Pancreas (tissue), 10 donors: ENCODE measurements at places on chromosomes 5 and 9. TPM values are rescaled to one million over a fixed set of nuclear protein-coding genes. Genes with fewer than 3 reads are reported as not detected.

- no peaks in the 10 kb centered on the region for H3K27me3 ChIP-seq
- no peaks in the 10 kb centered on the region for H3K36me3 ChIP-seq
- DNase-seq, result no peak
Measured at GRCh38 chr9:79255651-79256260, 316.0 kb upstream of the TLE4 start.

GRCh38 chr9:127580879-127581475 lies 31.1 kb upstream of the STXBP1 start:
- no peaks in the 10 kb centered on the region for H3K36me3 ChIP-seq
- H3K4me3 ChIP-seq, result no peak overlapping the region
- peaks cover 18% of the 10 kb centered on the region for H3K4me1 ChIP-seq
- DNase-seq, result peak; percentile 37
- no peaks in the 10 kb centered on the region for H3K27me3 ChIP-seq

DNA sequence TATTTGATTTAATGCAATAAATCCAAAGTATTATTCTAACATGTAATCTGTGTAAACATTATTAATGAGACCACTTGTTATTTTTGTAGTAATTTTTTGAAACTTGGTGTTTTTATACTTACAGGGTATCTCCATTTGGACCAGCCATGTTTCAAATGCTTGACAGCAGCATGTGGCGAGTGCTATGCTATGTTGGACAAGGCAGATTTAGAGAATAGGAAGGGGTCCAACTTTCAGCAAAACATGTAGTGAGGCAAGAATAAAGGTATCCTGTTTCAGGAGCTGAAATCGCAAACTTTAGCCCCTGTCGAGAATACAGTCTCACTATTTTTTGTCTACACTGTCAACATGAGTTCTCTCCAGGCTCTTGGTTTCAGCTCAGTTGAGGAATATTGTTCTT lies 33.7 kb downstream of the SNX24 start:
- DNase-seq, result no peak
- H3K27ac ChIP-seq, result no peak overlapping the region
- no peaks in the 10 kb centered on the region for H3K27me3 ChIP-seq
- no peaks in the 10 kb centered on the region for H3K36me3 ChIP-seq
- H3K4me3 ChIP-seq, result no peak overlapping the region

SLC36A2 gene
- total RNA-seq, result not detected

MTREX gene
- total RNA-seq, result 34.4 TPM

CRHBP gene
- total RNA-seq, result not detected
